Stimulated activated CD4-positive, alpha-beta T cell treated with anti-CD3 and anti-CD28 coated beads, Interleukin-15, amount 100 ng/mL, for 48 hours (primary cell): ENCODE measurements at places on chromosomes 7 and 10.

GRCh38 chr7:142806022-142806356, 35.2 kb downstream of the PRSS2 start:
- no peak for DNase-seq

- no peak for DNase-seq
These were observed 91.4 kb upstream of the CAPZA2 start for GRCh38 chr7:116770941-116771340.

GRCh38 chr10:102642736-102643335, 1.4 kb upstream of the TRIM8 start:
- DNase-seq, result peak; percentile 29

GRCh38 chr7:33936503-33936902, 31.2 kb downstream of the BMPER start:
- DNase-seq, result no peak

DNA sequence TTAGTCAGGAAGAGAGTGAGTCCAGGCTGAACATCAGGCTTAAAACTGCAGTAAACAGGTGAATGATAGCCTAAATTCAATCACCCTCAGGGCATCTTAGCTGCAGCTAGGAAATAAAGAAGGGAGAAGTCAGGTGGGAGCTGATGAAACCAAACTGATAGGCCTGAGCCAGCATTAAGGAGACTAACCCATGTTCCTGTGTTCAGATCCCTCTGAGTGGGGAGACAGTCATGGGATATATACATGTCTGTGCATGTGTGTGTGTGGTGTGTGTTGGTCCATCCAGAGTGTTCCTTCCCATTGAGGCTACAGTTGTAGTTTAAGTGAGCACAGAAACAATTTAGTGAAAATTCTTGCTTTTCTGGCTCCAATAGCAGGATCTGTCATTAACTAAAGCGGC, 480.9 kb downstream of the PHTF2 start:
- DNase-seq, result no peak

DNA sequence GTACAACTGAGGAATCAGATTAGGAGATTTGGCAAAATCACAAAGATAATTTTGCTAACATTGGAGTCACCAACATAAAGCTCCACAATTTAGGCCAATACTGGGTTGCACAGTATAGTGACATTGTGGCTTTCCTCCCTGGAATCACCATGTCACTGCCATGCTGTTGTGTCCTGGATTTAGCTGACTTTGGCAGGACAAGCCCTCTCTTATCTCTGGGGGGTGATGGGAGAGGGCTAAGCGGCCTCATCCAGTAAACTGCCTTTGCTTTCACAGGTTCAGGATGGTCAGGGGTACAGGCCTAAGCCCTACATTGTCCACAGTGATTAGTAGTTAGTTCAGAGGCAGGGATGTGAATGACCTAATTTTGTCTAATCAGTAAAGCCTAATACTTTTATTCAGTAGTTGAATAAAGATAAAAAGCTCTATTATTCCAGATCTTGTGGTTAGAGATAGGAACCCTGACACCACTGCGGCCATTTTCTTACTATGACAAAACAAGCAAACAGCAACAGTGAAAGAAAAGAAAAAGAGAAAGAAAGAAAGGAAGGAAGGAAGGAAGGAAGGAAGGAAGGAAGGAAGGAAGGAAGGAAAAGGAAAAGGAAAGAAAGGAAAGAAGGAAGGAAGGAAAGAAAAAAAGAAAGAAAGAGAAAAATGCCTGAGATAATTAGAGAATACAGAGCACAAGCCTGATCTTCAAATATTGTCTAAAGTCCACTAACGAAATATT, 140.1 kb downstream of the ETV1 start:
- DNase-seq, result no peak

DNA sequence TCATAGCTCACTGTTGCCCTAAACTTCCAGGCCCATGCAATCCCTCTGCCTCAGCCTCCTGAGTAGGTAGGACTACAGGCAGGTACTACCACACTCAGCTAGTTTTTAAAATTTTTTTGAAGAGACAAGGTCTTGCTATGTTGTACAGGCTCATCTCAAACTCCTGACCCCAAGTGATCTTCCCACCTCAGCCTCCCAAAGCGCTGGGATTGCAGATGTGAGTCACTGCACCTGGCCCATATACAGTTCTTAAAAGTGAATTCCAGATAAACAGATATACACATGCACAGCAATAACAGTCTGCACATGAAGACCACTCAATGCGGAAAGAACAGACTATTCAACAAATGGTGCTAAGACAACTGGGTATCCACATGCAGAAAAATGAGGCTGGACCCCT, 67.8 kb downstream of the SRPK2 start:
- no peak for DNase-seq

DNA sequence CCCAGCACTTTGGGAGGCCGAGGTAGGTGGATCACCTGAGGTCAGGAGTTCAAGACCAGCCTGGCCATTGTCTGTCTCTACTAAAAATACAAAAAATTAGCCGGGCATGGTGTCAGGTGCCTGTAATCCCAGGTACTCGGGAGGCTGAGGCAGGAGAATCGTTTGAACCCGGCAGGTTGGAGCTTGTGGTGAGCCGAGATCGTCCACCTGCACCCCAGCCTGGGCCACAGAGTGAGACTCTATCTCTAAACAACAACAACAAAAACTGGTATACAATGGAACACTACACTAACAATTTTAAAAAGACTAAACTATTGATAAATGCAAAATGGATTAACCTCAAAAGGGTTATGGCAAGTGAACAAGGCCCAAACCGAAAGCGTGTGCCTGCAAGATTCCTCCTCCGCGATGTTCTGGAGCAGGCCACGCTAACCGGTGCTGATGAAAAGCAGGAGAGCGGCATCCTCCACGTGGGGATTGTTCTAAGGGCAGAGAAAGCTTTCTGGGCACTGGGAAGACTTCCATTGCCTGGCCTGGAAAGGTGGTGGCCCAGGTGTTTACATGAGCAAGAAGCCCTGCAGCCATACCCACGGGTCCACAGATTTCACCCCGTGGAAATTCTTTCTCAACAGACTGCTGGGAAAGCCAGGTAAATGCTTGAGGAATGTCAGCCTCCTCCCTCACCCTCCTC, 53.8 kb downstream of the PDGFA start:
- no peak for DNase-seq

DNA sequence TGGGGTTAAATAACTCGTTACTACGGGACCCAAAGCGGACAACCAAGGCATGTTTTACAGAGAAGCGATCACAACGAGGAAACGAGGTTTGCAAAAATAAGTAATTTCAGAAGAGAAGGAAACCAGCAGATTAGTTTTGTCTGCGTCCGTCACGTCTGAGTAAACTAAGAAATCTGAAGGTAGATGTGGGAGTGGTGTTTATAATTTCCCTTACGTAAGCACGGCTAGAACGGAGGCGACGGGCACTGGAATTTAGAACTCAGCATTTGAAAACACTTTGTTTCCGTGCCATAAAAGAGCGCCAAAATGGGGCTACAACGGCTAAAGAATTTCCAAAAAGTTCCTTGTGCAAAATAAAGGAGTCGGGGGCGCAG, 718 bp upstream of the UMAD1 start:
- peak; percentile 40 for DNase-seq
